ENCODE measurements at places on chromosomes 2 and 18.

- no peak for DNase-seq
- no peaks in the 10 kb centered on the region for H3K36me3 ChIP-seq
- H3K27ac ChIP-seq = no peak overlapping the region
- no peaks in the 10 kb centered on the region for H3K27me3 ChIP-seq
- H3K4me1 ChIP-seq = peaks cover 22% of the 10 kb centered on the region
These were observed 103.7 kb downstream of the CCDC85A start for GRCh38 chr2:56287508-56287907.

- no peak overlapping the region for H3K27ac ChIP-seq
- H3K4me1 ChIP-seq = peaks cover 22% of the 10 kb centered on the region
- DNase-seq = no peak
- H3K36me3 ChIP-seq = no peaks in the 10 kb centered on the region
- H3K4me3 ChIP-seq = no peak overlapping the region
These were observed 15.5 kb downstream of the WDFY1 start for GRCh38 chr2:223929571-223930102.

GRCh38 chr2:121591199-121591598 is 58.1 kb downstream of the CLASP1 start:
- no peak for DNase-seq
- H3K4me1 ChIP-seq = peaks cover 4% of the 10 kb centered on the region

- no peak overlapping the region for H3K4me3 ChIP-seq
- no peaks in the 10 kb centered on the region for H3K4me1 ChIP-seq
- no peaks in the 10 kb centered on the region for H3K27me3 ChIP-seq
- H3K36me3 ChIP-seq = no peaks in the 10 kb centered on the region
- no peak overlapping the region for H3K27ac ChIP-seq
- DNase-seq = no peak
These were observed 69.0 kb upstream of the DSG1 start for GRCh38 chr18:31248783-31249521.

DNA sequence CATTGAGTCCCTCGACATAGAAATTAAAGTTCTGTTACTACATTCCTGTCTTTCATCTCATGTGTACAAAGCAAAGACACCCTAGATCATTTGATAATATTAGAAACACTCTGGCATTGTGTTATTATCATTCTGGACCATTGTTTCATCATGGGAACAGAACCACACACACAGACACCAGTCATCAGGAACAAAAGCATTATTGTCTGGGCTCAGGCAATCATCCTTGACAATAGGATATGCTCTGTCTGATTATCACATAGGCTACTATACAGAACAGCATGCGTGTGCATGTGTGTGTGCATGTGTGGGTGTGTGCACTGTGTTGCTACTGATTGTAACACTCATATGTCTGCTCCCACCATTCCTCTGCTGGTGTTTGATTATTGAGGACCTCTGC is 242.5 kb downstream of the SH3BP4 start:
- no peaks in the 10 kb centered on the region for H3K4me1 ChIP-seq
- no peak overlapping the region for H3K4me3 ChIP-seq
- H3K27me3 ChIP-seq = no peaks in the 10 kb centered on the region
- no peaks in the 10 kb centered on the region for H3K36me3 ChIP-seq
- DNase-seq = no peak
